CD4-positive, alpha-beta T cell treated with Interleukin-15 for 1 hour (primary cell): ENCODE measurements at places on chromosomes 6 and 20.
A peak's percentile ranks its signal among the peaks of the same experiment; 100 is the strongest.

GRCh38 chr6:140909625-140910024 is 1223.1 kb upstream of the GJE1 start:
- DNase-seq, result no peak

- DNase-seq, result no peak
Observed at GRCh38 chr20:11755071-11755841, 162.4 kb upstream of the BTBD3 start.

- no peak for DNase-seq
Observed at GRCh38 chr20:34712525-34713192, 8.5 kb downstream of the TP53INP2 start.

DNA sequence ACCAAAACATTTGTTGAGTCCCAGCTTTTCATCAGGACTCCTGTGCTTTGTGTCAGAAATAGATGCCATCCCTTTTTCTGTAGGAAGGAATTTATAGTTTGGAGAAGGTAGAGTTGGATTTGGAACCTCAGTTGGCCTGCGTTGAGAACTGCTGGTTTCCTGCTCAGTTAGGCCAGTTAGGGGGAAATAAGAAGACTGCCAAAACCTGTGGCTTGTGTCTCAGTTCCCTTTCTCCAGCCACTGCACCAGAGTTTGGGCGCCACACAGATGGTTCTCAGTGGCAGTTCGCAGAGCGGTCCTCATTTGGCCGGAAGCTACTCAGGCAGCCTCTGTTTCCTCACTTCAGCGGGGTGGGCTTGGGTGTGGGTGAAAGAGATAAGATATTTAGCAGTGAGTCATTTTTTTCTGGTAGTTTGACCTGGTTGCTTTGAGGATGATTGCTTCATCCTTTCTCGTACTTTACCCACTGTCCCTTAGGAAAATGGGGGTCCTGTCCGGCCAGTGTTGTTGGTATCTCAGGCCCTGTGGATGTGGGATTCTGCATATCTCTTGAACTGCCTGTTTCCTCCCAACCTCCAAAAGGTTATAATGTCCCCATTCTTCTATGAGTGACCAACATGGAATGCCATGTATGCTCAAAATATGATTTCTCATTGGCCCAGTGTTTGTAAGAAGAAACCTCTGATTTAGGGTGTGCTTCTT is 53.7 kb downstream of the JARID2 start:
- peak; percentile 74 for DNase-seq

DNA sequence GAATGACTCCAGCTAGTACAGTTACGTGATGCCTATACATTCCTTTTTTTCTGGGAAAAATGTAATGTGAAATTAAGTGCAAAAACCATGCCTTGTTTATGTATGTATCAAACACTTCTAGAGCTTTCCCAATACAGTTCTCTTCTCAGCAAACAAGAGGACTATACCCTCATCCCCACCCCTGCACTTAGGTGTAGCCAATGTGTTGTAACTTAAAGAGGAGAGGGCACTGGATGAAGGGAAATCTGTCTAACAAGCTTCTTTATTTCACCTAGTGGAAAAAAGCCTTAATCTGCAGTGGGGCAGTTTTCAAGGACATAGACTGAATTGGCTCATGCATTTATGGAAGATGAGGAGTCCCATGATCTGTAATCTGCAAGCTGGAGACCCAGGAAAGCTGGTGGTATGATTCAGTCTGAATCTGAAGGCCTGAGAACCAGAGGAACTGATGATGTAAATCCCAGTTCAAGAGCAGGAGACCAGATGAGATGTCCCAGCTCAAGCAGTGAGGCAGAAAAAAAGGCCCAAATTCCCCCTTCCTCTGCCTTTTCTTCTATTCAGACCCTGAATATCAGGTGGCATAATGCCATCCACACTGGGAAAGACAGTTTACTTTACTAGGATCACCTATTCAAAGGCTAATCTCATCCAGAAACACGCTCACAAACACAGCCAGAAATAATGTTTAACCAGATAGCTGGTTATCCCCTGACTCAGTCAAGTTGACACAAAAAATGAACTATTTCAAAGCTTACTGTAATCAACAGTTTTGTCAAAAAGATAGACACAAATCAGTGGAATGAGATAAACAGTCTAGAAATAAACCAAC is 25.8 kb upstream of the SLC17A3 start:
- DNase-seq, result no peak

DNA sequence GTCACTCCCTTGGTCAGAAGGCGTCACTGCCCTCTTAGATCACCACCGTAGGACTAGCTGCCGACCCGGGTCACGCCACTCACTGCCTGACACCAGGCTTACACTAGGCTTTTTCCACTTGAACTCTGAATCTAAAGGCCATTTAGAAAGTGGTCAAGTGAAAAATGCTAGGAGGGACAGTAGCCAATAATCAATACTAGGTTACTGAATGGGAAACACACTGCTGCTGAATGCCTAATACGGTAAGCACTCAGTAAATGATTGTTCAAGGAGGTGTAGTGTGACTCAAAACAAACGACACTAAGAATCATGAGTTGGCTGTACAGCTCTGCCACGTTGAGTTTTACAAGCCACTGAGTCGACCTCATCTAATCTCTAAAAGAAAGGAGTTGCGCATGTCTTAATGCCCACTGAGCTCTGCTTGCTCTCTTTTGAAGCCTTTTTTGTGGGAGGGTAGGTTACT is 760 bp upstream of the IBTK start:
- no peak for DNase-seq

DNA sequence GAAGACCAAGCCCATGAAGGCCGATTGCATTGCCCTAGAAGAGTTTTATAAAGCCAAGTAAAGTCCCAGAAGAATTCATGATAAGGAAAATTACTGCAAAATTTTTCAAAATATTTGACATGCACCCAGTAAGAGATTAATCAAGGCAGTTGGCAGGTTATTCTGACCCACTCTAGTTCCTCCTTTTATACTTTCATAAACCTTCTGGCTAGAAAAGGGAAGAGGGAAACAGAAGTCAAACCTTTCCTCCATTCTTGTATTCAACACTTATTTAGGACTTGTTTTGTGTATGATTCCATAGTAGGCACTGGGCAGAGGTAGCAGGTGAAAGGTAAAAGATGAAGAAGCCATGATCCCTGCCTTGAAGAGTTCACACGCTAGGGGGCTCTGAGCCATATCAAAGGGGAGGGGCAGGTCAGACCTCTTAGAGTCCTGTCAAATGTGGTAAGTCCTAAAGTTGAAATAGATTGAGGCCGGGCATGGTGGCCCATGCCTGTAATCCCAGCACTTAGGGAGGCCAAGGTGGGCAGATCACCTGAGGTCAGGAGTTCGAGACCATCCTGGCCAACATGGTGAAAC is 85.4 kb downstream of the NDUFAF5 start:
- DNase-seq, result no peak

GRCh38 chr6:31559606-31559957 is 12.2 kb downstream of the NFKBIL1 start:
- no peak for DNase-seq

GRCh38 chr20:44008806-44009678 is 94.4 kb downstream of the TOX2 start:
- no peak for DNase-seq

GRCh38 chr6:24614648-24615047 is 31.3 kb downstream of the KIAA0319 start:
- no peak for DNase-seq

DNA sequence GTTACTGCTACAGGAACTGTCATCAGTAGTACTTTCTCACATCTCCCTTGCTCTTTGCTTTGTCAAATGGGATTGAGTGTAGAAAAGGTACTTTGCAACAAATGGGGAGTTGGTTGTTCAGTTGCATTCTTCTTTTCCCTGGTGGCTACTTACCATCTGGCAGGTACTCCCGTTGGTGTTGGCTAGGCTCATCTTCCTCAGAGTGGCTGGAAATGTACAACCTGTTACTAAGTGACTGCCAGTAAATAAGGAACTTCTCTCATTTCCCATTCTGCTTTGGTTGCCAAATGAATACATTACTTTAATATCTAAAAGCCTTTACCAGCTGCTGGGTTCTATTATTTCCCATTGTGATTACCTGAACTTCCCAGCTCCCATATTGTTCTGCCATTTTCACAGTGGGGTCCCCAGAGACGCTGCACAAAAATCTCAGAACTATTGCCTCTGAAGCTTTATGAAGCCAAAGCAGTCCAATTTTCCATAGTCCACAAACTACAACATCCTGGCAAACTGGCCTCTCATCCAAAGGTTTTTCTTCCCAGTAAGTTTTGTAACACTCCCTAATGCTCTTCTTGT is 229.7 kb upstream of the HTR1E start:
- no peak for DNase-seq

- no peak for DNase-seq
Observed at GRCh38 chr6:144568241-144568640, 283.1 kb downstream of the UTRN start.

- no peak for DNase-seq
Observed at GRCh38 chr20:51376111-51376510, 166.4 kb downstream of the NFATC2 start.

GRCh38 chr6:166779963-166780683 is 153.1 kb upstream of the RPS6KA2 start:
- no peak for DNase-seq

DNA sequence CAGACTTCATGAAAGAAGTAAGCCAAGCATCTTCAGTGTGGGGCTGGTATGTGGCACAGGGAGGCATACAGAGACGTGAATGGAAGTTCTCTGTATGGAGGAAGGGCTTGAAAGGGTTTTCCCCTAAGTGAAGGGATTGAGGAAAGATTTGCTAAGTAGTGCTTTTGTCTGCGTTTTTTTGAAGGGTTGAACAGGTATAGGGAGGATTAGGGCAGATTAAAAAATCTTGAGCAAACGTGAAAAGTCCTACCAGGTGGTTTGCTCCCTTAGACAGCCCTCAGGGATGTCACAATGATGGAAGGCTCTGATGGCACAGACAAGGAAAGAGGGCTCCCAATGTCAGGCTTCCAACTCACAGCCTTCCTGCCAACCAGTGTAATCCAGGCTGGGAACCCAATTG is 181.7 kb upstream of the TAB2 start:
- DNase-seq, result no peak

DNA sequence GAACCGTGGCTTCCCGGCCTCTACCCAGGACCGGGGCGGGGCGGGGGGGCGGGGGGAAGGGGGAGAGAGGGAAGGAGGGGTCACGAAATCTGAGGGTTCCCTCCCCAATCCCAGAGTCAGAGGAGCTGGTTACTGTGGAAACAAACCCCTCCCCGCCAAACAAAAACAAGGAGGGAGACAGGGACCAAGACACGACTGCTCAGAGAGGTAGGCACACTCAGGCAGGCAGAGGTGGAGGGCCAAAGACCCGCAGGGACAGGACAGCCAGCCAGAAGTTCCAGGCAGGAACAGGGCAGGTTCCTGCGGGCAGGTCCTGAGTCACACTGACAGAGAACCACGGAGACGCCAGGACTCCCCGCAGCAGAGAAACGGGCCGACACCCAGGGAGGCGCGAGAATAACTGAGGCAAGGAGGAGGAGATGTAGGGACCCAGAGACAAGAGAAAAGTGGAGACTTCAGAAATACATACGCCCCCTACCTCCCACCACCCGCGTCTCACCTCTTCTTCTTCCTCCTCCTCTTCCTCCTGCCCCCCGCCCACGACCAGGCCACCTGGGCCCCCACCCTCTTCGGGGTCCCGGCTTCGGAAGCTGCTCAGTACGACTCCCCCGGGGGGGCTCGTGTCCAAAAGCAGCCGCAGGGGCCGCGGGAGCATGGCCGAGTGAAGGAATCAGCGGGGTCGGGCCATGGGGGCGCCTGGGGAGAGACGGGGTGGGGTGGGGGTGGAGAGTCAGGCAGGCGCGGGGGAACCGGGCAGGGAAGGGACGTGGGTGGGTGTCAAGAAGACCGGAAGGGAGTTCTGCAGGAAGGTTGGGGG is 578 bp downstream of the RGL2 start:
- peak; percentile 89 for DNase-seq

DNA sequence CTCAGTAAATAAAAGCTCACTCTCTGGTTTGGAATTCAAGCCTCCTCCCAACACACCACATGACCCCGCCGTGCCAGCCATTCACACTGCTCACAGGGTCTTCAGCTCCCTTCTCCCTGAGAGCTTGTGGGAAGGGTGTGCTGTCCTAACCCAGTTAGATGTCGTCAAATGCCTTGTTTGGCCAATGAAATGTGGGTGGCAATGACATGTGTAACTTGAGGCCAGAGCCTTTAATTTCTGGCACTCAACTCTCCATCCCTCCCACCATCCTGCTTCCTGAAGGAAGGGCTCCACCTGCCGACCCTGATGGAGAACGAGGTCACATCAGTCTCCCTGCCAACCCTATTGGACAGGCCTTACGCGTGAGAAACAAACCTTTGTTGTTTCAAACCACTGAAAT is 224.5 kb upstream of the AGPAT4 start:
- DNase-seq, result no peak

- no peak for DNase-seq
Observed at GRCh38 chr6:134575221-134575620, 257.3 kb upstream of the SGK1 start.

DNA sequence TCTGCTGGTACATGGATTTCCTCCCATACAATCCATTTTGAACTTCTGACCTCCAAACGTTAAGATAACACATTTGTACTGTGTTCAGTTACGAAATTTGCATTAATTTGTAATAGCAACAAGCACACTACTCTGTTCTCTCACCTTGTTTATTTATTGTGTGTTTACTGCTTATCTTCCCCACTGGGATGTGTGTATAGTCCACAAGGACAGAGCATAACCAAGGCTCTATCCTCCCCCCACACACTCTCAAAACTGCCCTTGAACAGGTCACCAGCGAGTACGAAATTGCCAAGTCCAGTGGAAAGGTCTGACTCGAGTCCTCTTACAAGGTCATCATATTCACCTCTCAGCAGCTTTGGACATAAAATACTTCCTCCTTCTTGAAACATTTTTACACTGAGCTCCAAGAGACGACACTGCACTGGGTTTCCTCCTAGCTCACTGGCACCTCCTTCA is 18.6 kb downstream of the ADTRP start:
- no peak for DNase-seq

DNA sequence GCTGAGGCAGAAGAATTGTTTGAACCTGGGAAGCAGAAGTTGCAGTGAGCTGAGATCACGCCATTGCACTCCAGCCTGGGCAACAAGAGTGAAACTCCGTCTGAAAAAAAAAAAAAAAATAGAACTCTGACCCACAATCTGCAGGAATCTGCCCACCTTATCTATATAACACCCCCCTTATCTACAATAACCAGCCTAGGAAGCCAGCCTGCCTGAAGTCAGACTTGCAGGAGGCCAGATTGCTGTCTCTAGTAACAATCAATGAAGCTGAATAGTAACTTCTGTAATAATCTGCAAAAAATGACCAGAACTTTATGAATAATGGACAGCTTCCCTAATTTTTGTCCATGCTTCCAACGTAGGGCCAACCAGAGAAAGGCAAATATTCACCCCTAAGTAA is 352.5 kb downstream of the CD83 start:
- no peak for DNase-seq
